Activated naive CD8-positive, alpha-beta T cell treated with anti-CD3 and anti-CD28 coated beads, Interleukin-2, amount 10 ng/mL, durations not matched to agents 7 days and 5 days (primary cell): ENCODE measurements at places on chromosomes 5 and 9. TPM values are rescaled to one million over a fixed set of nuclear protein-coding genes. Genes with fewer than 3 reads are reported as not detected.

GRCh38 chr9:121682201-121682600 is 30.8 kb downstream of the DAB2IP start:
- peaks cover 3% of the 10 kb centered on the region for H3K4me1 ChIP-seq
- no peak overlapping the region for H3K4me3 ChIP-seq
- H3K27ac ChIP-seq, result no peak overlapping the region
- H3K27me3 ChIP-seq, result peaks cover 5% of the 10 kb centered on the region
- no peaks in the 10 kb centered on the region for H3K36me3 ChIP-seq
- no peak for DNase-seq

GRCh38 chr5:95843733-95844223 is 21.3 kb upstream of the GLRX start:
- peaks cover 24% of the 10 kb centered on the region for H3K4me1 ChIP-seq
- no peak overlapping the region for H3K27ac ChIP-seq
- H3K4me3 ChIP-seq, result no peak overlapping the region
- peaks cover 5% of the 10 kb centered on the region for H3K27me3 ChIP-seq
- H3K36me3 ChIP-seq, result no peaks in the 10 kb centered on the region

DNA sequence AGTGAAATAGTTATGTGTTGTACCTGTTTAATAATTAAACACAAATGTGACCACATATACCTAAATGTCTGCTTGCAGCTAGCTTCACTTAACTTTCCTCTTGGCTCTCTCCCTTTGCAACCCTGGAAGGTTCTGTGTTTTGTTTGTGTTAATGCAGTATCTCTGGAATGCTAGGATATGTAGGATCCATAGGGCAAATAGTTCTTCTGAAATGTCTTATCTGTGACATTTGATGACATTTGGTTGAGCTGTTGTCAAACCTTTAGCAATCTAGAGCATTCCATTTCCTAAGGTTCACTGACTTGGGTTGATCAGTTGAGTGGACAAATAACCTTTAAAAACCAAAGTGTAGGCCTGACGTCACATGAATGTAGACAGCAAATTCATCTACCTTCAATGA is 21.8 kb downstream of the CTNNA1 start:
- DNase-seq, result no peak
- peaks cover 2% of the 10 kb centered on the region for H3K36me3 ChIP-seq

GRCh38 chr9:36121971-36122370 is 14.6 kb upstream of the GLIPR2 start:
- peaks cover 2% of the 10 kb centered on the region for H3K36me3 ChIP-seq
- H3K4me3 ChIP-seq, result no peak overlapping the region
- no peak overlapping the region for H3K27ac ChIP-seq
- H3K4me1 ChIP-seq, result peaks cover 4% of the 10 kb centered on the region

DNA sequence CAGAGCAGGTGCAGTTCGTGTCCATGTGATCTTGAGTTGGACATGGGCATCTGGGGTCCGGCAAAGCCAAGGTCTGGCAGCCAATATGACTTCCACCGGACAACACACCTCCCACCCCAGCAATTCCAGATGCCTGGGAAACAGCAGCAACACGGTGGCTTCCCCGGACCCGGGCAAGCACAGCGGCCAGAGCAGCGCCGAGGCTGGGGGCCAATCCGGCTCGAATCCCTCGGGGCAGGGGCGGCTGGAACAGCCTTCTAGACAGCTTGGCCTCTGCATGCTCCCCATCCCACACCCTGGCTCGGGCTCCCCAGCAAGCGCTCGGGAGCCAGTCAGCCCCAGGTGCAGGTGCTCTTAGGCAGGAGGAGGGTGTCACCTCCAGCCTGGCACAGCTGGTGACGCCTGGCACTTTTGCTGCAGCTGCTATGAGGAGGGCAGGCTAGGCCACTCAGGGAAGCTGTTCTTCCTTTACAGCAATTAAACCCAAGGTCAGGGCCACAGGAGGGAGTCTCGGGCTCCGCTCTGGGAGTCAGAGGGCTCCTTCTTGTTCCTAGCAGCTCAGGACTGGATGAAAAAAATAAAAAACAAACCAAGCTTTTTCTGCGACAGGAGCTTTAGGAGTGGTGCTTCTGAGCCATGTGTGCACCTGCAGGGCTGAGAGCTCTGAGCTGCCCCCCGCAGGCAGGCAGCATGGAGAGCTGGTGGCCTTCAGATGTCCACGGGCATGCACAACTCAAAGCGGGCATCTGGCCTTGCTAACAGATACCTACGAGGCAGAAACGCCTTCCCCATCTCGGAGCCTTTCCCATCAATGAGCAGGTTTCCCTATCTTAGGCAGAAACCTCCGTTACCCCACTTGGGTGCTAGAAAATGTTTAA is 28.2 kb downstream of the DBH start:
- no peaks in the 10 kb centered on the region for H3K36me3 ChIP-seq
- H3K27me3 ChIP-seq, result peaks cover 8% of the 10 kb centered on the region
- no peak overlapping the region for H3K27ac ChIP-seq
- H3K4me1 ChIP-seq, result no peaks in the 10 kb centered on the region

- DNase-seq, result no peak
- no peak overlapping the region for H3K4me3 ChIP-seq
- no peaks in the 10 kb centered on the region for H3K27me3 ChIP-seq
- no peak overlapping the region for H3K27ac ChIP-seq
- no peaks in the 10 kb centered on the region for H3K36me3 ChIP-seq
Observed at GRCh38 chr9:26357803-26358344, 534.7 kb downstream of the CAAP1 start.

DNA sequence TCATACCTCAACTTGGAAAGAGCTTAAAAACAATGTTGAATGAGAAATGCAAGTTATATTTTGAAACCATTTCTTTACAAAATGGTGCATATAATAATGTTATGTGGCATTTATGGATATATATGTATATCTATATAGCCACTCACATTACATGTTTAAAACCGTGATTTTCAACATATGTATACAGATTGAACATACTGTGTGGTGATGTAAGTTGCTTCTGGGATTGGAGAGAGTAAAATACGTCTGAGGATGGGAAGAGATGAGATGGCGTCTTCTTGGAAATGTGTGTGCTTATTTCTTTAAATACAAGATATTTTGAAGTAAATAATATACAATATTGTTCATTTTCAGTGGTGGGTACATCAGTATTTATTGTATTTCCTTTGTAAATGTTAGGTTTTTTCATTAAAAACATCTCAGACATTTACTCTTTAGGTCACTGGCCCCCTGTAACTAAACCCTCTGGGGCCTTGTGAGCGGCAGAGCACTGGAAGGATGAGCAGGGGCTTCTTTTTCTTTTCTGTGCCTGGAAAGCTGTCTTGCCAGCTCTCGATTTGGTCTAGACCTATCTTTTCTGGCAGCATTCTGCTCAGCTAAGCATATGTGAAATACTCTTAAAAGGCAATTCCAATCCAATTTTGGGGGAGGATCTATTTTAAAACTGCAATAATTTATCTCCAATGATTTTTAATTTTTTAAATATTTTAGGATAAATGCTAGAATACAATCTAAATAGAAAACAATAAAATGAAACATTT is 42.8 kb upstream of the HMHB1 start:
- no peak overlapping the region for H3K27ac ChIP-seq
- no peak overlapping the region for H3K4me3 ChIP-seq
- DNase-seq, result no peak
- H3K27me3 ChIP-seq, result peaks cover 17% of the 10 kb centered on the region
- H3K36me3 ChIP-seq, result no peaks in the 10 kb centered on the region

GRCh38 chr5:103476811-103477210 is 85.8 kb downstream of the NUDT12 start:
- no peak overlapping the region for H3K27ac ChIP-seq
- peaks cover 18% of the 10 kb centered on the region for H3K27me3 ChIP-seq
- H3K4me1 ChIP-seq, result no peaks in the 10 kb centered on the region
- H3K4me3 ChIP-seq, result no peak overlapping the region
- H3K36me3 ChIP-seq, result no peaks in the 10 kb centered on the region
- no peak for DNase-seq

GRCh38 chr5:33713136-33713765 is 178.5 kb downstream of the ADAMTS12 start:
- no peak for DNase-seq
- no peaks in the 10 kb centered on the region for H3K27me3 ChIP-seq
- H3K36me3 ChIP-seq, result peaks cover 1% of the 10 kb centered on the region
- no peak overlapping the region for H3K27ac ChIP-seq
- no peak overlapping the region for H3K4me3 ChIP-seq

GRCh38 chr5:173473288-173473687 is 143.2 kb downstream of the BOD1 start:
- no peak for DNase-seq
- no peaks in the 10 kb centered on the region for H3K36me3 ChIP-seq
- no peak overlapping the region for H3K4me3 ChIP-seq
- H3K27me3 ChIP-seq, result peaks cover 2% of the 10 kb centered on the region
- H3K27ac ChIP-seq, result no peak overlapping the region
- H3K4me1 ChIP-seq, result no peaks in the 10 kb centered on the region

GRCh38 chr9:79665931-79666330 is 94.2 kb downstream of the TLE4 start:
- peaks cover 21% of the 10 kb centered on the region for H3K4me1 ChIP-seq
- H3K27me3 ChIP-seq, result no peaks in the 10 kb centered on the region
- DNase-seq, result no peak
- H3K27ac ChIP-seq, result no peak overlapping the region

GRCh38 chr9:89171231-89171630 is 7.4 kb downstream of the SHC3 start:
- H3K4me1 ChIP-seq, result no peaks in the 10 kb centered on the region
- no peak overlapping the region for H3K4me3 ChIP-seq
- H3K27me3 ChIP-seq, result peaks cover 38% of the 10 kb centered on the region
- no peaks in the 10 kb centered on the region for H3K36me3 ChIP-seq
- no peak overlapping the region for H3K27ac ChIP-seq

GRCh38 chr5:43771611-43772031 is 168.6 kb downstream of the NNT start:
- peaks cover 6% of the 10 kb centered on the region for H3K4me1 ChIP-seq
- H3K4me3 ChIP-seq, result no peak overlapping the region
- DNase-seq, result no peak

GRCh38 chr5:148806520-148806931 is 19.9 kb upstream of the ADRB2 start:
- peaks cover 21% of the 10 kb centered on the region for H3K4me1 ChIP-seq
- H3K36me3 ChIP-seq, result no peaks in the 10 kb centered on the region
- H3K27ac ChIP-seq, result no peak overlapping the region
- DNase-seq, result no peak

DNA sequence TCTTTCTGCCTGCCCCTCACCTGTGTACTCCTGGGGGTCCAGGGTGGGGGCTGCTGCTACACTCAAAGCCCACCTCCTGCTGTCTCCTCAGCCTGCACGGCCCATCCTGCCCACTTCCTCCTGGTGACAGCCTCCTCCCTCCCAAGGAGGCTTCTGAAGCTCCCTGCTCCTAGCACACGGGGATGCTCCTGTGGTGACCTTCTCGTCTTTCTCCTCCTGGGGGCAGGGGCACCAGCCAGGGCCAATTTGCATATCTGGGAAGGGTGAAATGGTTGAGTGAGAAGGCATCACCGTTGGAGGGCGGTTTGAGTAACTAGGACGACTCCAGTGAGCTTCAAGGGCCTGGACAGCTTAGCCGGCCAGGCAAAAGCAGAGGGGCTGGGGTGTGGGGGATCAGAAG is 51.9 kb upstream of the COL5A1 start:
- no peak overlapping the region for H3K4me3 ChIP-seq
- no peaks in the 10 kb centered on the region for H3K4me1 ChIP-seq
- no peaks in the 10 kb centered on the region for H3K27me3 ChIP-seq
- no peak overlapping the region for H3K27ac ChIP-seq

DNA sequence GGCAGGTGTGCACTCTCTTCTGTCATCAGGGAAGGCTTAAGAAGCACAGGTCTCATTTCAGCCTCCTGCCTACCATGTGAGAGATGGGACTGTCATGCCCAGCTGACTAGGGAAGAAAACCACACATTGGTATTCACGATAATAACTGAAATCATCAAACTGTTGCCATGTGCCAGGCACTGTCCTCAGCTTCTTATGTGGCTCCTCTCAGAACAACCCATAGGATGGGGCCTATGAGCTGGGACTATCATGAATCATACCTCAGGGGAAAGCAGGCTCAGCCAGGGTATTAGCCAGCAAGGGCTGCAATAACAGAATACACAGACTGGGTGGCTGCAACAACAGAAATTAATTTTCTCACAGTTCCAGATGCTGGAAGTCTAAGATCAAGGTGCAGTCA is 3.3 kb downstream of the AFAP1L1 start:
- no peak overlapping the region for H3K27ac ChIP-seq
- peaks cover 74% of the 10 kb centered on the region for H3K27me3 ChIP-seq
- H3K4me3 ChIP-seq, result no peak overlapping the region
- H3K4me1 ChIP-seq, result peaks cover 6% of the 10 kb centered on the region

DNA sequence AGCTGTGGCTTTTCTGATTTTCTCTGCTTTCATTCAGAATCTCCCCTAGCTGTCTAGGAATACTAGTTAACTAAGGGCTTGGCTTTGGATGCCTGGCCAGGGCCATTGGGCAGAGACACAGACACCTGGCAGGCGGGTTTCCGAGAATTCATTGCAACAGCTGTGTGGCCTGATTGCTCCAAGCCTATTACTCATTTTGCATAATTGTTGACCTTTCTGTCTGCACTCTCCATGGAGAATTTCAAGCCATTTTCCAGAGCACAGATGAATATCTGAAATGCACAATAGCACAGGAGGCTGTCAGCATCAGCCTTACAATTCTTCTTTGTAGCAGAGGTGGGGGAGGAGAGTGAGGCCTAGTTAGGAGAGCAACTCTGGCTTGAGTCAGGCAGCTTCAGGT is 310.5 kb downstream of the DMAC1 start:
- no peak overlapping the region for H3K27ac ChIP-seq
- H3K36me3 ChIP-seq, result no peaks in the 10 kb centered on the region
- no peak overlapping the region for H3K4me3 ChIP-seq
- no peaks in the 10 kb centered on the region for H3K4me1 ChIP-seq
- peaks cover 2% of the 10 kb centered on the region for H3K27me3 ChIP-seq
- DNase-seq, result no peak

SMIM33 gene
- total RNA-seq, result 0.34 TPM

TMEM215 gene
- total RNA-seq, result not detected

DPH7 gene
- total RNA-seq, result 49.2 TPM

SLC24A2 gene
- total RNA-seq, result not detected

TAF11L10 gene
- not detected for total RNA-seq
